ENCODE measurements at places on chromosomes 3 and 15.

- DNase-seq = no peak
Measured at GRCh38 chr15:40325188-40325587, 1.7 kb downstream of the INAFM2 start.

DNA sequence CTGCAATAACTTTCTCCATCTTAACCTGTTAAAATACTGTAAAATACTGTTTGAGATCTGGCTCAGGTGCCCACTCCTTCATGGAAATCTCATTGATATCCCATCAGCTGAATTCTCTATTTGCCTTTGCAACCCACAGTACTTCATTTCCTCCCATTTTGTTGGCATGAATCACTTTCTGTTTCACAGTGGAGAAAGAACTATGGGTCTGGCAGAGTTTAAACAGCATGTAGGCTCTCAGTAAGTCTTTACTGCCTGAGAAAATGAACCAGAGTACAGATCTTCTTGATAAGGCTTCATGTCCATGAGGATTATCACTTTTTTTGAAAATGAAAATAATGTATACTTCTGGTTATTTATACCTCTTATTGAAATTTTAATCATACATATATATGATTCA lies 245.9 kb downstream of the NAALADL2 start:
- DNase-seq = no peak

DNA sequence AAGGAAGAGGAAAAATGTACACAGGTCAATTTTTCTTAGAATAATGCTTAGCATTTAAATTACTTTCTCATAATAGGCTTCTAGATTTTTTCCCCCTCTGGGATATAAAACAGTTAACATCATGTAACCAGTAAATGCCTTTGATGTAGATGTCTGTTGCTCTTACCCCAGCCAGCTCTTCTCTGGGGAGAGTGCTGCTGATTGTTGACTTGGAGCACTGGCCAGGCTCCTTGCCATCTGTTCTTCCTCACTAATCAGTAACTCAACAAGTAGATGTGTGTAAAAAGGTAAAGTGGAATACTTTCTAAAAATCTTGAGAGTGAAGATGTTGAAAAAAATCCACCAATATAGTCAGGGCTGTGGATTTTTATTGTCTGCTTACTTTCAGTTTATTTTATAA lies 42.2 kb downstream of the RIOX2 start:
- DNase-seq = no peak

DNA sequence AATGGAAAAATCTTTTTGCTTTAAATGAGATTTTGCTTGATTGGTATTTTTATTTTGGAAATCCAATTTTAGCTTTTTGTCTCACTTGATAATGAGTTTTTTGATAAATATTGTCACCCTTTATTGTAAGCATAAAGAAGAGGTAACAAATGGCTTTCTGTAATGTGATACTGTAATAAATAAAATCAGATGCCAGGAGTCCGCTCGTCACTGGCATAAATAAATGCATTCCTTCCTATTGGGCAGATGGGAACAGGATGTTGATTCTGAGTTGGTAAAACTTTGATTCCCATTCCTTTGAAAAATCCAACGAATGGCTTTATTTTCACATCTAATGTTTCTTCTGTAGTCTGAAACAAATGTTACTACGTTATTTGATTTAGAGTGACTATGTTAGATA lies 59.9 kb downstream of the CACNA2D3 start:
- DNase-seq = no peak

- DNase-seq = peak; percentile 72
Measured at GRCh38 chr3:16516695-16517481, 3.4 kb upstream of the RFTN1 start.

GRCh38 chr15:45941367-45941766 lies 306.5 kb downstream of the SQOR start:
- no peak for DNase-seq

DNA sequence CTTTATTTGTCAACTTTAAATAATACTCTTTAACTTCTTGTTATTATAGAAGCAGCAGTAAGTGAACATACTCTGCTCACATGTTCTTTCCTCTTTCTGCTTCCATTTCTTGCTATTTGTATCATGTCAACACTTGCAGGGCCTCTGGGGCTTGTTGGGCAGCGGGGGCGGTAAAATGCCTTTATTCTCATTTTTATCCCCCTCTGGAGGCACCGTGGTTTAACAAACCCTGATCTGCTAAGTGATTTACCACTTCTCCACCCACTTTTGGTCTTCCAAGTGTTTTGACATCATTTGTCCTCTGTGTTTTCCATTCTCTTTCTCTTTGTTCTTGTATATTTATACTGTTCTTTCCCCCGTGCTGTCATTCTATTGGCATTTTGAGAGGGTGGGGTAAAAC lies 33.9 kb downstream of the SCN10A start:
- DNase-seq = no peak

GRCh38 chr15:87732976-87733375 lies 523.6 kb downstream of the NTRK3 start:
- peak; percentile 17 for DNase-seq

DNA sequence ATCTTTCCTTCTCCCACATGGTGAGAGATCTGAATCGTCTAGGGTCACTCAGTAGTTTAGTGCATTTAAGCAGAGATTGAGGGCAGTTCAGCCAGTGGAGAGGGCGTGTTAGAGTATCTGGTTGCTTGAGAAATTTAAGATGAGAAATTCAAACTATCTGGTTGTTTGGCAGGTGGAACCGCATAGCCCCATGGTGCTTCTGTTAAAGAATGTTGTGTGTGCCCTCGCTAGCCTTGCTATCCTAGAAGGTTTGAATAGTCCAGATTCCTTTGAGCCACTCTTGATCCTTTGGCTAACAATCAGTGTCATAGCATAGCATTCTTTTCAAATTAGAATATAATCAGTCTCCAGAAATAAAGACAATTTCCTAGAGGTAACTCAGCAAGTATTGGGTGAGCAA lies 32.1 kb downstream of the ABHD17C start:
- no peak for DNase-seq

GRCh38 chr3:178479860-178480259 lies 56.4 kb upstream of the KCNMB2 start:
- no peak for DNase-seq

GRCh38 chr3:81245501-81245900 lies 515.9 kb downstream of the GBE1 start:
- DNase-seq = no peak

GRCh38 chr3:148708409-148708808 lies 10.7 kb downstream of the AGTR1 start:
- DNase-seq = no peak

GRCh38 chr3:18445401-18446148 lies 20.4 kb upstream of the SATB1 start:
- no peak for DNase-seq

DNA sequence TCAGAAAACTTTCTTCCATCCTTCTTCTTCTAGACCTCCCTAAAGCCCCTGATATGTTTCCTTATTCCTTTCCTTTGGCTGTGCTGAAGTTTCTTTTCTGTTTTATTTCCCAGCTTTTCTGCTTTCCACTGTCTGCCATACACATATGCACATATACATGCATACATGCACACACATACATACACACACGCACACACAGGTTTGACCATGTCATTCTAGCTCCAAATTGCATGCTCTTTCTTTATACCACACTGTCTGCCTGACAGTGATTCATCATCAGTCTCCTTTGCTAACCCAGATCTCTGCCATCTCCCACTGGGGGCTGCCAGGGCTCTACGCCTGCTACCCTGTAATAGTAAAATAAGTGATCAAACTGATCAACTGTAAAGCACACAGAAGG lies 181.3 kb downstream of the STAC start:
- DNase-seq = no peak

DNA sequence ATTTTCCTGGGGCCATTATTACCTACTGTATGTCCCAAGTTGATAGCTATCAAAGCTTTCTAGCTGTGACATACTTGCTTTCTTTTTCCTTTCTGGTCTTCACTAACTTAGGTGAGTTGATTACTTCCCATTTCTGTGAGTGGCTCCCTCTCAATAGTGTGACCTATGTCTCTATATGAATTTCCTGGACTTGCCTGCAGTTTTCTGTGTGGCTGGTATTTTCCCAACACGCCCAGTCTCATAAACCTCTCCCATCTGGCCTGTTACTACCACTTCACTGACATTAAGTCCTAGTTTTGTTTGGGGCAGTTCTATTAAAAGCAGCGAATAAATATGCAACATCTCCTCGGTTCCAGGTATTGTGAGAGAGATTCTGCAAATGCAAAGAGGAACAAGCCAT lies 671.2 kb downstream of the SI start:
- DNase-seq = no peak

GRCh38 chr3:185887066-185887465 lies 50.7 kb downstream of the TRA2B start:
- DNase-seq = no peak

- DNase-seq = no peak
Measured at GRCh38 chr3:66320390-66320789, 99.6 kb downstream of the SLC25A26 start.

DNA sequence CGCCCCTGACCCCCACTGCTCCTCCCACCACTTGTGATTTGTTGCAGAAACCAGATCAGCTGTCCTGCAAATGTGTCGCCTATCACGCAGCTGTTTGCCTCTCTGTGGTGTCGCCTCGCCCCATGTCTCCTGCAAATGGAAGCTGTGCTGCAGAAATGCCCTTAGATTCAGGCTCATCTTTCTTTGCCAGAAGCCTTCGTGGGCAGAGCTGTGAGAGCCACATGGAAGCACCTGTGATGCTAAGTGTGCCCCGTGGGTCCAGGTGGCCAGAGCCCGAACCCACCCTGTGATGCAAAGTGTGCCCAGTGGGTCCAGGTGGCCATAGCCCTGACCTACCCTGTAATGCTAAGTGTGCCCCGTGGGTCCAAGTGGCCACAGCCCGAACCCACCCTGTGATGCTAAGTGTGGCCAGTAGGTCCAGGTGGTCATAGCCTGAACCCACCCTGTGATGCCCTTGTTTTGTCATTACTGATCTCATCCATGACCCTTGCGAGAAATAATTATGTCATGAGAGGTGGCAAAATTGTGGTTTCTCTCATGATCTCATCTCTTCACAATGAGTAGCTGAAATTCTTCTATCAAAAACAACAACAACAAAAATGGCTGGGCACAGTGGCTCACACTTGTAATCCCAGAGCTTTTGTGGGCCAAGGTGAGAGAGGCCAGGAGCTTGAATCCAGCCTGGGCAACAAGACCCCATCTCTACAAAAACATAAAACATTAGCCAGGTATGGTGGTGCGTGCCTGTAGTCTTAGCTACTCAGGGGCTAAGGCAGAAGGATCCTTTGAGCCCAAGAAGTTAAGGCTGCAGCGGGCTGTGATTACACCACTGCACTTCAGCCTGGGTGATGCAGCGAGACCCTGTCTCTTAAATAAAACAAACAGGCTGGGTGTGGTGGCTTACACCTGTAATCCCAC lies 187.4 kb downstream of the GOLGA6L6 start:
- no peak for DNase-seq

DNA sequence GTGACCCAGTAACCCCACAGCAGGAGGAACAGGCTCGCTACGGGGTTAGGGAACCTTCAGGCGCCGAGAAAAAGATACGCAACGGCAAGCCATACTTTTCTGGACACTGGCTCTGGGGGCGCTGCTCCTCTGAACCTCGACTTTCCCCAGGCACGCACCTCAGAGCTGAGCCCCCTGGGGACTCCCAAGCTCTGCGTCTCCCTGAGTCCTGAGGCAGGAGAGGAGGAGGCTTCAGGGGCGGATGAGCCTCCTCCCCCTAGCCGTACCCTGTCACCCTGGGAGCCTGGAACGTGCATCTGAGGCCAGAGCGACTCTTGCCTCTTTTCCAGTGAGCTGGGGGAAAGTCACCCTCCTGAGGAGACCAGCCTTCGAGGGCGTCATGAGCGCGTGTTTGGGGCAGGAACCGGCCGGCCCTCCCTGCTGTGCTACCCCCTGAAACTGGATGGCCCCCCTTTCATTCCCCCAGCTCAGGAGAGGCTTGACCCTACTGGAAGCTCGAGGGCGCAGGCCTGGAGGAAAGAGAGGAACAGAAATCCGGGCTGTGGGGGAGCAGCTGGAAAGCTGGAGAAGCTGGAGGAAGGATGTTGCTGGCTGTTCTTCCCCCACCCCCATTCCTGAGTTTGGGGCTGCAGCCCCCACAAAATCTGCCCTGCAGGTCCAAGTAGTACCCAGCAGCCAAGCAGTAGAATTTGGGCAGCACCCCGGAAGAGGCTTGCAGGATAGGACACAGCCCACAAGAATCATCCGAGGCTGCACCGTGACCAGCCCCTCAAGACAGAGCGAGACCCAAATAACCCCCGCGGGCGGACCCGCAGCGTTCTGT lies 25.1 kb upstream of the POLG start:
- DNase-seq = no peak

- DNase-seq = no peak
Measured at GRCh38 chr3:151552589-151552988, 91.7 kb upstream of the IGSF10 start.

DNA sequence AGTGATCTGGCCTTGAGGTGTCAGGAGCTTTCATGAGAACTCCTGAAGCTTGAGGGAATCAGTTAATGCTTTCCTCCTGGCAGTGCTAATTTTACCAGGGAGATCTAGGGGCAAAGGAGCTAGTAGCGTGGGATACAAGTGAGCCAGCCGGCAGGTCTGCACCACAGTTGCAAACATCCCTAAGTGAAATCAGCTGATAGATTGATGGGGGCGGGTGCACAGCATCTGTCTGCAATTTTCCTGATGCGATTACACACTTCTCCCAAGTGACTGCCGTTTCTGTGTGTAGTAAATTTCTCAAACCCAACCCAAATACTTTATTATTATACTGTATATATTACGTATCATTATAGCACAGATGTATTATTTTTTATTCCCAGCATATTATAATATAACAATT lies 304.5 kb downstream of the AGBL1 start:
- DNase-seq = no peak

GRCh38 chr3:11339541-11339940 lies 67.3 kb downstream of the ATG7 start:
- DNase-seq = no peak

DNA sequence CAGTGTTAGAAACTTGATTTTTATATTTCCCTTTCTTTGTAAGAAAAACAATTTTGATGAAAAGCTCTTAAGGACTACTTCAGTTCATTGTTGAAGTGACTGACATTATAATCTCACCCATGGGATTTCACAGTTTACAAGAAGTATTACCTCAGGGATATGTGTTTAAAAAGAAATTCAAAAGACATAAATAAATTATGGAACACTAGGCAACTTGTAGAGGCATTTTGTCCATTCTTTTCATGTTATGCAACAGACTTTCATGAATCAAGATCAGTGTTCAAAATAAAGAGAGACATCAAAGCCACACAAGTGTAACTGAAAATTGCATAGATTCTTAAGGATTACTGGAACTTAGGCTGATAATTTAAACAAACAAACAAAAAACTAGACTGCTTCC lies 196.8 kb upstream of the AGTR1 start:
- DNase-seq = no peak

- DNase-seq = no peak
Measured at GRCh38 chr3:127139601-127140500, 53.1 kb upstream of the PRR23E start.

GRCh38 chr3:99700631-99701268 lies 62.4 kb downstream of the COL8A1 start:
- DNase-seq = no peak

Measured in AG08395 (cell line).